ENCODE measurements at places on chromosomes 2 and 18.

GRCh38 chr2:226515344-226516055 is 284.1 kb downstream of the IRS1 start:
- H3K4me3 ChIP-seq = no peak overlapping the region
- H3K36me3 ChIP-seq = no peaks in the 10 kb centered on the region
- H3K4me1 ChIP-seq = no peaks in the 10 kb centered on the region
- no peaks in the 10 kb centered on the region for H3K27me3 ChIP-seq
- DNase-seq = peak; percentile 90
- H3K27ac ChIP-seq = no peak overlapping the region

DNA sequence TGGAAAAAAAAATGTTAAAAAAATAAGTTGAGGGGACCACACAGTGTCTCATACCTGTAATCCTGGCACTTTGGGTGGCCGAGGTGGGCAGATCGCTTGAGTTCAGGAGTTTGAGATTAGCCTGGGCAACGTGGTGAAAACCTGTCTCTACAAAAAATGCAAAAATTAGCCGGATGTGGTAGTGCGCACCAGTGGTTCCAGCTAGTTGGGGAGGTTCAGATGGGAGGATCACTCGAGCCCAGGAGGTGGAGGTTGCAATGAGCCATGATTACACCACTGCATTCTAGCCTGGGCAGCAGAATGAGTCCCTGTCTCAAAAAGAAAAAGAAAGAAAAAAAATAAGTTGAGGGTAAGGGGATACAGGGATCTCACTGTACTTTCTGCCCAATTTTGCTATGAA is 6.1 kb upstream of the KYNU start:
- H3K27ac ChIP-seq = no peak overlapping the region
- H3K27me3 ChIP-seq = no peaks in the 10 kb centered on the region
- no peaks in the 10 kb centered on the region for H3K36me3 ChIP-seq
- no peak for DNase-seq

DNA sequence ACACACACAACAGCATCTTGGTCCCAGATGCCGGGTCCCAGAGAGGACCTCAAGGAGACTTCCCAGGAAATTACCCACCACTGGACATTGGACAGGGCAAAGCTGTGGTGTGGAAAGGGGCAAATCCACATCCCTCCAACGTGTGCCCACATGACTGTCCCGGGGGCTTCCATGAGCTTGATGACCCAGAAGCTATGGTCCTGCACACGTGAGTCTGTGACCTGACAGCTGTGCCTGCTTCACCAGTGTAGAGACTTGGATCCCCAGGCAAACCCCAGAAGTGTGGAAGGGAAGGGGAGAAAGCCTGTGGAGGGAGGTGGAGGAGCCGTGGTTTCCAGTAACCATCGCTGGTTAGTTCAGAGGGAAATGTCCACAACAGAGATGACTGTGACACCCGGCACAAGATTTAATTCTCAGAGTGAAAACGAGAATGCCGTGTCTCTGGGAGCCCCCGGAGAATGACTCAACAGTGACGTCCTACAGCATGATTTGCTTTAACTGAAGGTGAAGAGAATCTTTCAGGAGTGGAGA is 19.1 kb upstream of the GPR55 start:
- no peaks in the 10 kb centered on the region for H3K4me1 ChIP-seq
- DNase-seq = no peak
- no peak overlapping the region for H3K27ac ChIP-seq
- no peak overlapping the region for H3K4me3 ChIP-seq
- peaks cover 52% of the 10 kb centered on the region for H3K27me3 ChIP-seq
- H3K36me3 ChIP-seq = no peaks in the 10 kb centered on the region

DNA sequence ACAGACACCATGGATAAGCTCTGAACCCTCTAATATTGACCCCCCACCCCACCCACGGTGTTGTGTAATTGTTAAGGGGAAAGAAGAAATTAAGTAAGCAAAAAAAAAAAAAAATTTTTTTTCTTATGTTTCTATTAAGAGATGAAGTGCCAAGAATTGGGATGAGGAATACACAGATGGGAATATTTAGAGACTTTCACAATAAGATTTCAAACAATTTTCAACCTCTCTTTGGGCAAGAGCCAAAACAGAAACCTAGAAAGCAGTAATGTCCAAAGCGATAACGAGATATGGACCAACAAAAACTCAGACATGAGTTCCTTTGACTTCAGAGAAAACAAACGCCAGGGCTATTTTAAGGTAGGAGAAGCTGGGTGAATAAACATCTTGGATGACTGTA is 14.4 kb downstream of the PIEZO2 start:
- DNase-seq = no peak
- H3K27ac ChIP-seq = no peak overlapping the region
- H3K27me3 ChIP-seq = no peaks in the 10 kb centered on the region

DNA sequence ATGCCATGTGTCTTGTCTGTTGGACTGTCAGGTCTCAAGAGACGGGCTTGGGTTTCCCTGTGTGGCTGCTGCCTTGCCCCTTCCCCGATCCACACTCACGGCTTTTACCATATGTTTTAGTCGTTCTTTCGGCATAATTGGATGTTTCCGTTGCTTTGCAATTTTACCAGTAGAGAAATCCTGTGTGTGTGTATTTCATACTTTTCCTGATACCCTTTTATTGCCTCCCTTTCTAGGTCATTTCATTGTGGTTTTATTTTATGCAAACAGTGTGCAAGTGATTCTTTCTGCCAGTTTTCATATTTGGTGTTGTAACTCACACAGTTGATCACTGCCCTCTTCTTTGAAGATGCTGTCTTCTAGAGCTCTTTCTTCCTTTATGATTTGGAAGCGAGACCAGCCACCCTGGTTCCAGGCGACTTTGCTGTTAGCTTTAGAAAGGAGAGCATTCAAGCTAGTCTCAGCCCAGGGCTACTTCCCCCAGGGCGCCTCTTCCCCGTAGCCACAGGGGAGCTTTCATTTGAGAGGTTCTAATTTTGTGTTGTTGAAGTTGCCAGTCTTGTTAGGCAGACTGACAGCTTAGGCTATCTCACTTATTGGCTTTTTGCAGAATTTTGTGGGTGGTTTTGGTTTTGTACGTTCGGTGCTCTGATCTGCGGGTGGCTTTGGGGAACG is 17.0 kb downstream of the SH3BP4 start:
- no peak for DNase-seq
- peak overlapping the region; percentile 90 for H3K27ac ChIP-seq
- no peaks in the 10 kb centered on the region for H3K27me3 ChIP-seq

- H3K4me3 ChIP-seq = no peak overlapping the region
- no peak overlapping the region for H3K27ac ChIP-seq
- peak; percentile 47 for DNase-seq
- no peaks in the 10 kb centered on the region for H3K27me3 ChIP-seq
- H3K4me1 ChIP-seq = no peaks in the 10 kb centered on the region
Observed at GRCh38 chr2:174985614-174986013, 19.6 kb downstream of the CHN1 start.

DNA sequence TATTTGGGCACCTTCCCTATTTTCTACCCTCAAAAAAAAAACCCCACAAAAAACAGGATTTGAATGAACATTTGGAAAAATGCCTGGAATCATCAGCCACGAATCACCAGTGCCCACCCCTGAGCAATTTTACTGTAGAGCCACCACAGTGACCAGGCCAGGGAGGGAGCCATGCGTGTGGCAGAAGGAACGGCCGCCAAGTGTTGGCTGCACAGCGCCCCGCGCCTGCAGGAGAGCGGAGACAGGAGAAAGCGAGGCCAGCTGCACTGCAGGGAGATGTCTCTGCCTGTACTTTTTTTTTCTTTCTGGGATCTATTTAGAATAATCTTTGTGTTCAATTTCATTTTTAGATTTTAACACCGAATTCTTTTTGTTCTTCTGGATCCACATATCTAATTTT is 269.3 kb upstream of the RAB12 start:
- H3K4me3 ChIP-seq = no peak overlapping the region
- H3K27ac ChIP-seq = no peak overlapping the region
- no peaks in the 10 kb centered on the region for H3K27me3 ChIP-seq
- no peak for DNase-seq

DNA sequence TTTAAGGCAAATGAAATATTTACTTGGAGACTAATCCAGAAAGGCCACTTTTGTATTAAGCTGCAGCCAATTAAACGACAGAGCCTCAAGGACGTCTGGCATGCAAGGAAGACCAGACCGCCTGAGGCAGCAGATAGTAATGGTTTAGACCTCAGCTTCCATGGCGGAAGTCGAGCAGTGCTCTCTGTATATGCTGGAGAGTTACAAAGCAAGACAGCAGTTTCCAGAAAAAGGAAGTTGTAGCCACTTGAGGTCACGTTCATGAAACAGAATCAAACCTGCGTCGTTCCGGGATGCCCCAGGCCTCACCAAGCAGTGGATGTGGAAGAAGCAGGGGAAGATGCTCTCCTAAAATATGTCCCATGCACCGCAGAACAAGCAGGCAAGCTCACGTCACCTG is 142.0 kb downstream of the PTGR3 start:
- H3K27me3 ChIP-seq = no peaks in the 10 kb centered on the region
- H3K36me3 ChIP-seq = peaks cover 20% of the 10 kb centered on the region
- peaks cover 10% of the 10 kb centered on the region for H3K4me1 ChIP-seq
- H3K27ac ChIP-seq = no peak overlapping the region
- H3K4me3 ChIP-seq = no peak overlapping the region
- DNase-seq = no peak

GRCh38 chr2:48197618-48198017 is 291.3 kb upstream of the FBXO11 start:
- no peaks in the 10 kb centered on the region for H3K36me3 ChIP-seq
- DNase-seq = no peak
- H3K27ac ChIP-seq = no peak overlapping the region
- H3K27me3 ChIP-seq = no peaks in the 10 kb centered on the region

GRCh38 chr2:151624271-151624670 is 110.0 kb downstream of the NEB start:
- H3K4me3 ChIP-seq = no peak overlapping the region
- peaks cover 3% of the 10 kb centered on the region for H3K4me1 ChIP-seq
- no peaks in the 10 kb centered on the region for H3K27me3 ChIP-seq
- no peak overlapping the region for H3K27ac ChIP-seq
- H3K36me3 ChIP-seq = no peaks in the 10 kb centered on the region
- no peak for DNase-seq

DNA sequence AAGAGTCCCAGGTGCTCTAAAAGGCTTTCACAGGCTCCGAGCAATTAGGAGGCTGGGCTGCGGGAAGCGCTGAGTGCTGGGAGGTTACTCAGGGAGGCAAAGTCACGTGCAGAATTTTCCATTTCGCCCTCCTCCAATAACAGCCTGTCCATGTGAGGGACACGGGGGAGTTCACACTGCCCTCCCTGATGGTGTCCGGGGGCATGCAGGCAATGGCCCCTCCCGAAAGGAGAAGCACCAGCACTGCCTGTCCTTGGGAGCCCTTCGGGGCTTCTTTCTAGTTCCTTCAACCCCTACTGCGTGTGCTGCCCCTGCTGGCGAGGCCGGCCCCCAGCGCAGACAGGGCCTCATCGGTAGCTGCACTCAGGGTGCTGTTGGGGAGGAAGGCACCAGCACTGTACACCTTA is 63.1 kb upstream of the HPCAL1 start:
- no peaks in the 10 kb centered on the region for H3K36me3 ChIP-seq
- DNase-seq = no peak
- no peaks in the 10 kb centered on the region for H3K4me1 ChIP-seq
- no peak overlapping the region for H3K27ac ChIP-seq

All from mesenchymal stem cell (in vitro differentiated cells and primary cell).